ENCODE measurements at places on chromosomes 12 and 14. TPM values are rescaled to one million over a fixed set of nuclear protein-coding genes. Genes with fewer than 3 reads are reported as not detected.

SYT1 gene
- total RNA-seq = 13.8 TPM

DCTN2 gene
- 70.8 TPM for total RNA-seq

PRH2 gene
- total RNA-seq = not detected

MAGOHB gene
- 49.6 TPM for total RNA-seq

PTPRB gene
- total RNA-seq = 42.2 TPM

IL23A gene
- not detected for total RNA-seq

SUOX gene
- 14.4 TPM for total RNA-seq

TTC6 gene
- 7.1 TPM for total RNA-seq

LIN7A gene
- 31.2 TPM for total RNA-seq

RNF212B gene
- total RNA-seq = not detected

GRCh38 chr12:124389138-124389724 lies 94.3 kb downstream of the RFLNA start:
- DNase-seq = no peak

DNA sequence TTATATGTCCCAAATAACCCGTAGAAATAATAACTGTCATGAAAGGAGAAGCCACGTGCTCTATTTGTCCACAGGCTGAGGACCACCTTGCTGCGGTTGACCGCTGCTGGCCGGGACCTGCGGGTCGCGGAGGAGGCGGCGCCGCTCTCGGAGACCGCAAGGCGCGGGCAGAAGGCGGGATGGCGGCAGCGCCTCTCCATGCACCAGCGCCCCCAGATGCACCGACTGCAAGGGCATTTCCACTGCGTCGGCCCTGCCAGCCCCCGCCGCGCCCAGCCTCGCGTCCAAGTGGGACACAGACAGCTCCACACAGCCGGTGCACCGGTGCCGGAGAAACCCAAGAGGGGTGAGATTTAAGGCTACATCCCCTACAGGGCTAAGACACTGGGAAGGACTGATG lies 21.0 kb downstream of the RPGRIP1 start:
- DNase-seq = no peak

DNA sequence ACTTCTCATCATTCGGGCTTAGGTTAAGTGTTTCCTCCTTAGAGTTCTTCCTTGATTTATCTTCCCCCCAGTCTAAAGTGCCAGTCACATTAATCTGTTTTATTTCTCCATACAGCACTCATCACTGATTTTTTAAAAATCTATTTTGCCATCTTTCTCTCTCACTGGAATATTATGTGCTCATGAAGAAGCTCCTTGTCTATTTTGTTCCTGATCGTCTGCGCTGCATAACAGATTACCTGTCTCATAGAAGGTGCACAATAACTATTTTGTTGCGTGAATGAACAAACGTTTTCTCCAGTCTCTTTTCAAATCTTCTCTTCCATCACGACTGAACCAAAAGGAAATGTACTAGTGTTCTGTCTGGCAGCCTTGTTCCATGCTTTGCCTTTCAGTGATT lies 2.7 kb downstream of the ERP29 start:
- no peak for DNase-seq

DNA sequence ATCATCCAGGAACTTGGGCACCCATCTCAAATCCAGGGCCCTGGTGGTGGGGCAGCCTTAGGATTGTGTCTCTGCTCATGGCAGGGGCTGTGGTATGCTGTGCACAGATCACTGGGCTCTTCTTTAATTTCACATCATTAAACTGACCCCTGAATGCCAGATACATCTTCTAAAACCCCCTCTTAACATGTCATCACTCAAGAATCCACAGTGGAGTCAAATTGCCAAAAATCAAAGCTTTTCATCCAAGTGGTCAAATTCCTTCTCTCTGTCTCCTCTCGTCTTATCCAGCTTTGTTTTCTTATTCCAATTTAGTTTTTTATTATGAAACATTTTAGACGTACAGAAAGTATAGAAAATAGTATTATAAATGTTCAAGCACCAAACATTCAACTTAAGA lies 97.5 kb downstream of the ADCK1 start:
- no peak for DNase-seq

- DNase-seq = no peak
Observed at GRCh38 chr14:92443741-92444140, 69.8 kb upstream of the RIN3 start.

DNA sequence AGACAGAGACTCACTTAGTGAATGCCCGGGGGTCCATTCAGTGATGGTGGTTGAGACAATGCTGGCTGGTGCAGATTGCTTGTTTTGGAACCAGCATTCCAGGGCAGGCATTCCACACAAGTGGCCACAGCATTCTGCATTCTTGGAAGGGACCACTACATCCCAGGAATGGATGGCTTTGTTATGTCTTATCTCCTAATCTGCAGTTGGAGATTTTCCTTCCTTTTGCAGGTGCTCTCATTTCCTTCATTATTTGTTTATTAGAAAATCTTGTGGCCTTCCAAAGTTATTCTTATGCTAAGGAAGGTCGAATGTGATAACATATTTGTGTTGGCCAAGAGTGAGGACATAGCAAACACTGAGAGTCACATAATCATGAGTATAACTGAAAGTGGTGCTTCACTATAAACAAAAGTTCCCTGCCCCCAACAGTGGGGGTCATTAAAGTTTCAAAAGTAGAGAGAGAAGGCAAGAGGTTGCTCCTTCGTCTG lies 66.0 kb downstream of the BMP4 start:
- DNase-seq = no peak

- DNase-seq = no peak
Observed at GRCh38 chr12:99381992-99382391, 265.6 kb upstream of the GARIN6 start.

- no peak for DNase-seq
Observed at GRCh38 chr14:35229792-35230089, 62.4 kb upstream of the PSMA6 start.

GRCh38 chr12:3537719-3538465 lies 46.9 kb downstream of the PRMT8 start:
- DNase-seq = no peak

GRCh38 chr14:99915305-99916090 lies 122.3 kb downstream of the EML1 start:
- no peak for DNase-seq

DNA sequence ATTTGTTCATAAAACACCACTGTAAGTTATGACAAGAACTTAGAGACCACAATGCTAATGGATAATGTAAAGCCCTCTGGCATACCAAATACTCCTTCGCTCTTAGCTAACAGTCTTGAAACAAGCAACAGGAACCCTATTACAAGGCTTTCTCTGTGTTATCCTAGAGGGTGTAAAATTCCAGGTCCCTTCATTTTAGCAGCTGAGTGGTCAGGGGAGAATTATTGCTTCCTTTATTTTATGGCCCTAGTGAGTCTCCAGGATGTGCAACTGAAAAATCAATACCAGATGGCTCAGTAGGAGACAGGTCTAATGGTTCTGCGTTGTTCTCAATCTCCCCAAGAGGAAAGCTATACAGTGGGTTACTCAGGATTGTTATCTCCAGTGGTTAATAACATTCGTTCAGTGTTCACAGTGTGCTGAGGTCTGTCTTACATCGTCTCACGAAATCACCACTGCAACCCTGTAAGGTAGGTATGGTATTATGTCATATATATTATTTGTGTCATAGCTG lies 172.7 kb upstream of the CNOT2 start:
- no peak for DNase-seq

DNA sequence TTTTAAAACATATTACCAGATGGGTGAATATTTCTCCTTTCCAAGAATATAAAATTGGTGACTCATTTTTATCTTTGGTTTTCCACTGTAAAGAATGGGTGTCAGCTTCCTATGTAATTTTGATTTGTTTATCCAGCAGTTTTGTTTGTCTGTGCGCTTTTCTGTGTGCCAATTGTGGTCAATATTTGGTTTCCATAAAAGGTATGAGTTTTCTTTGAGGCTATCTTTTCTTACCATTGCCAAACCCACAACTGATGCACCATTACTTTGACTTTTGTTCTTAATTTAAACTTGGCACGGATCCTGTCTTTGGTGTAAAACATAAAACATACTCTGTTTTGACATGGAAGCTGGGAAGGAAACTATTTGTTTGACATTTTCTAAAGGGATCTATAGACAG lies 78.8 kb upstream of the NAV3 start:
- DNase-seq = no peak

- DNase-seq = no peak
Observed at GRCh38 chr12:94405413-94406116, 54.1 kb downstream of the CEP83 start.

GRCh38 chr12:54411391-54412241 lies 7.5 kb downstream of the ITGA5 start:
- DNase-seq = no peak

DNA sequence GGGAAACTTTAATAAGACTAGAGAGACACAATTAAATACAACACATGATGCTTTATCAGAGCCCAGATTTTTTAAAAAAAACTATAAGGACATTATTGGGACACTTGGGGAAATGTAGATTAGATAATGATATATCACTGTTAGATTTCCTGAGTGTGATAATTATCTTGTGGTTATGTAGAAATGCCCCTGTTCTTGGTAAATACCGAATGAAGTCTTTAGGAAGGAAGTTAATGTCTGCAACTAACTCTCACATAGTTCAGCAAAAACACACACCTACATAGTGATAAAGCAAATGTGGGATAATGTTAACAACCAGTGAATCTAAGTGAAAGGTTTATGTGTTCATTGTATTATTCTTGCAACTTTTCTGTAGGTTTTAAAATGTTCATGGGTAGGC lies 14.6 kb upstream of the CACNB3 start:
- no peak for DNase-seq

- DNase-seq = no peak
Observed at GRCh38 chr12:89890161-89890560, 181.5 kb upstream of the ATP2B1 start.

- DNase-seq = no peak
Observed at GRCh38 chr12:54038871-54039414, 6.1 kb downstream of the HOXC5 start.

GRCh38 chr12:42912367-42912766 lies 322.8 kb upstream of the PRICKLE1 start:
- DNase-seq = no peak

Measured in urinary bladder (tissue), 4 donors.